ENCODE measurements at places on chromosomes 1 and 21.
A peak's percentile ranks its signal among the peaks of the same experiment; 100 is the strongest.

DNA sequence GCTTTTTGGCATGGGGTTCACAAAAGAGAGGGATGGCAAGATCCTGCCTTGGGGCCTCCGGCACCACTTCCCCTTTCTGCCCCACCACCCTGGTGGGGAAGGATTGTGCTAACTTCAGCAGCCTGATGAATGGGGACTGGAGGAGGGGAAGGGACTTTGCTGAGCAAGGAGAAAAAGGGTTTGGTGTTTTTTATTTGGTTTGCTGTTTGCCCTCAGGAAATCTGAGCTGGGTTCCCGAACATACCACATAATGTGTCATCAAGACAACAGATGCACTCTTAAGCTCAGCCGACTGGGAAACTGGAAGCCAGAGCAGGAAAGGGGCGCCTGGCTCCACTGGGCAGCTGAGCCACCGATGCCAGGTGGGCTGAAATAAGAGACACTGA lies 19.8 kb downstream of the OLFML2B start:
- DNase-seq, result peak; percentile 72

DNA sequence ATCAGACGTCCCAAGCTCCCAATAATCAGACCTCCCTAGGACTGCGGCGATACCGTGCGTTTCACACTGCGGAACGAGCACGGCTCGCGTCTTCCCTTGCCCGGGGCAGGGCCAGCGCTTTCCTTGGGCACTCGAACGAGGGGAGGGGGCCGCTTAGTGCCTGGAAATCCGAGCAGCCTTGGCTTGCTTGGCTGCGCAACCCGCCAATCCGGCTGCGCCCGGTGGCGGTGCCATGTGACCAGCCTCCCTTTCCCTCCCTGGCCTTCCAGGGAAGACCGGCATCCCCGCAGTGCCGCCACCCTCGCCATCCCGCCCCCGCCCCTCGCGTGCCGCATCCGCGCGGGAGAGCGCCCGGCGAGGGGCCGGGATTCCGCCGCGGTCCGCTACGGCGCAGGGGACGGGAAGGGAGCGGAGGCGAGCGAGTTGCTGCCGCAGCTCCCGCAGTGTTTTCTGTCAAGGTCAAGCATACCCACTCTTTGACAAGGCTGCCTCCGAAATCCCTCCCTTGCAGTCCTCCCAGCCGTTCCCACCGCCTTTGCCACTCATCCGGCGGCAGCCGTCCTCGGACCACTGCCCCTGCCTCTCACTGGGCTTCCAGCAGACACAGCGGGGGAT lies 8.3 kb upstream of the RNF19B start:
- peak; percentile 51 for DNase-seq

DNA sequence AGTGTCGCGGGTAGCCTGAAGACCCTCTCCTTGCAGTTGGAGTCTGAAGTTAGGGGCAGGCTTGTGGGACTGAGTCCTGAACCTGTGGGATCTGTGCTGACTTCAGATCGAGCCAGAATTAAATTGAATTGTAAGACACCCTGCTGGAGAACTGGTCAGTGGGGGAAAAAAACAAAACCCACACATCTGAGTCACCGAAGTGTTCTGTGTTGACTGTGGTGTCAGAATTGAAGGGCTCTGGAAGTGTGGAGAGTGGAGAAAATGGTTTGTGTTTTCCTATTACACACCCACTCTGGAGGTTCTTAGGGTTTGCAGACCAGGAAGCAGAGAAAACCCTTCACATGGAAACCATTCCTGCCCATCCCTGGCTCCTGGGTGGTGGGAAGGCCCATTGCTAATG lies 209.5 kb upstream of the GALNT2 start:
- DNase-seq, result peak; percentile 23

- DNase-seq, result no peak
Measured at GRCh38 chr21:44952116-44952928, 12.5 kb downstream of the SLX9 start.

- no peak for DNase-seq
Measured at GRCh38 chr1:1627829-1628753, 3.9 kb upstream of the MMP23B start.

All from amniotic epithelial cell (primary cell).